ENCODE measurements at places on chromosomes 1 and 21.

DNA sequence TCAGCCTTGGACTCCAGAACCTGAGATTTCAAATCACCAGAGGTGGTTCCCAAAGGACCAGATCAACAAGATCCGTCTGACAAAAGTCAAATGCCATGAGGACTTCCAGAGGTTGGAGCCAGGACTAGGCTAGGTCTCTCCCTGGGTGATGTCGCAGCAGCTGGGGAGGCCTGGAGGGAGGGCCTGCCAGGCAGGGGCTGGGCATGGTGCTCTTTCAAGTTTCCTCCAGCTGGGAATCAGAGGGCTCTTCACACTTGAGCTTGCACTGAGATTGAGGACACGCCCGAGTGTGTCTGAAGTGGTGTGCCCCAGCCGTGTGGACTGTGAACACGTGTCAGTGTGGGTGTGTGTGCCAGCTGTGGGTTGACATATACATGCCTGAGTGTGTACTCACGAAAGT is 21.3 kb upstream of the RSPO1 start:
- DNase-seq: no peak

GRCh38 chr1:9835758-9836631 is 12.2 kb upstream of the CLSTN1 start:
- no peak for DNase-seq

- no peak for DNase-seq
These were observed 86.4 kb downstream of the RUNX1 start for GRCh38 chr21:34962586-34963222.

GRCh38 chr1:45617618-45618017 is 6.2 kb downstream of the CCDC17 start:
- DNase-seq: no peak

DNA sequence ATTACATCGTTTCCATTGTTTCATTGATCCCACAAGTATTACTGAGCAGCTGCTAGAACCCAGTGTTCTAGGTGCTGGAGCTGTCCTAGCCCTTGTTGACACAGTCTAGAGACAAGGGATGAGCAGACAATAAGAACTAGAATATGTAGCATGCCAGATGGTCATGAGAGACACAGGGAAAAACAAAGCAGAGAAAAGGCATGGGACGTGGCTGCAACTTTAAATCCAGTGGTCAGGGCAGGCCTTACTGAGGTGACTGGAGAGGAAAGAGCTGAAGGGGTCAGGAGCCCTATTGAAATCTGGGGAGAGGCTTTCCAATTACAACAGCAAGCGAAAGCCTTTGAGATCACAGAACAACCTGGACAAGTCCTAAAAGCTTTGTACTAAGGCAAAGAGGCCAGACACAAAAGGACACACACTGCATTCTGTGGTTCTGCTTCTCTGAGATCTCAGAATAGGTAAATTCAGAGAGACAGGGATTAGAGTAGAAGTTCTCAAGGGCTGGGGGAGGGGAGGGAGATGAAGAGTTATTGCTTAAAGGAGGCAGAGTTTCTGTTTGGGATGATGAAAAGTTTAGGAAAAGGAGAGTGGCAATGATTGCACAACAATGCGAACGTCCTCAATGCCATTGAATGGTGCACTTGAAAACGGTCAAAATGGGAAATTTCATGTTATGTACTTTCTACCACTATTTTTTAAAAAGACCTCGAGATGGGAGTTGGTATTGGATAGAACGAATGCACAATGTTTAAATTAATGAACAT is 467.4 kb upstream of the VAMP3 start:
- no peak for DNase-seq

DNA sequence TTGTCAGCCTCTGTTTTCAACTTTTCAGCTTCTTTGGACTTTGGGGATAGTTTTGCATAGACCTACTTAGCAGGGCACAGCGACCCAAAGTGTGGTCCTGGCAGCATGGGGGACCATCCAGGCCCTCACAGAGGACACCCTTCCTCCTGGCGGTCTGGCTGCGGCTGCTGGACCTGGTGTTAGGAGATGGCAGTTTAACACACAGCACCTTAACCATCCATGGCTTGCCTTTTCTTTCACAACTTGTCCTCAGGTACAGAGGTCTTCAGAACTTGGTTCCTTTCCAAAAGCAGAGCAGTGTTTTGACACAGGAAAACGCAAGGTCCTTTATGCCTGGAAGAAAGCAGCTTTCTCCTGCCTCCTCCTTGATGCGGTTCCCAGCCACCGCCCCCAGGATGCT is 68.1 kb downstream of the RHOU start:
- no peak for DNase-seq

DNA sequence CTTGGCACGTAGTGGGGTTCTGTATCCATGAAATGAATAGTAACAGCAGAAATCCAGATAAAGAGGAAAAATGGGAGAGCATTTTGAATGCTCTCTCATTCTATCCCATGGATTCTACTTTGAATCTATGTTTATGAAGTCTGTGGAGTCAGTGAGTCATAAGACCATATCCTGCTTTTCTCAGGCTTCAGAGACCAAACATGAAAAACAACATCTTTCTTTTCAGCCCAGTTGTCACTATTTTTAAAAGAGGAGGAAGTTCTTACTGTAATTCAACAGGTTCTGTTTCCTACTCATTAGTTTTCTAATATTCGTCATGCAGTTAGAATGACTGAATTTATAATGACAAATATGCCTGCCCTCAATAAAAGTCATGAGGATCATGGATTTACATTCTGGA is 39.4 kb upstream of the CD55 start:
- no peak for DNase-seq

DNA sequence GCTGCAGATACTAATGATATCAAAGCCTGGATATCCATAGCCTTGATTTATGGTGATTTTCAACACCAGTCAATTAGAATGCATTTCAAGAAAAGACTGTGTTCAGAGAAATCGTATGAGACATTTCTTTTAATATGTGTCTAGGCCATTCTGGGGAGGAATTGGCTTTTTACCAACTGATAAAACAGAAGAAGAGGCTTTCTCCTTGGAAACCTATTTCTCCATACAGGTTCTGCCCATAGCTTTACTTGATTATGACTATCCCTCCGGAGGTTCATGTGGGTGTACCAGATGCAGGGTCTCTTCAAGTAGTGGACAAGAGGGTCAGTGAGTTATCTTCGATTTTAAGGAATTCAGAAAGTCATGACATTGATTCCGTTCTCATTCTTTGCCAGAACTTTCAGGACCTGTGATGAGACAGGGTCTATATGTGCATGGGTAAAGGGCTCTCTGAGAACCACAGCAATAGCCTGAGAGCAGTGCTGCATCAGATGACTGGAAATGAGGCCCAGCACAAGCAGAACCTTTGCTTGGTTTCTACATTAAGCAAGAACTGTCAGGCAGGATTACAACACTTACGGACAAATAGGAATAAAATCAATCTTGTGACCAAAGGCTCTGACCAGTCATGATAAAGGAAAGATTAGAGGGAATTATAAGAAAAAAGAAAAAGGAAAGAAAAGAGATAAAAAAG is 263.7 kb upstream of the SGIP1 start:
- no peak for DNase-seq

DNA sequence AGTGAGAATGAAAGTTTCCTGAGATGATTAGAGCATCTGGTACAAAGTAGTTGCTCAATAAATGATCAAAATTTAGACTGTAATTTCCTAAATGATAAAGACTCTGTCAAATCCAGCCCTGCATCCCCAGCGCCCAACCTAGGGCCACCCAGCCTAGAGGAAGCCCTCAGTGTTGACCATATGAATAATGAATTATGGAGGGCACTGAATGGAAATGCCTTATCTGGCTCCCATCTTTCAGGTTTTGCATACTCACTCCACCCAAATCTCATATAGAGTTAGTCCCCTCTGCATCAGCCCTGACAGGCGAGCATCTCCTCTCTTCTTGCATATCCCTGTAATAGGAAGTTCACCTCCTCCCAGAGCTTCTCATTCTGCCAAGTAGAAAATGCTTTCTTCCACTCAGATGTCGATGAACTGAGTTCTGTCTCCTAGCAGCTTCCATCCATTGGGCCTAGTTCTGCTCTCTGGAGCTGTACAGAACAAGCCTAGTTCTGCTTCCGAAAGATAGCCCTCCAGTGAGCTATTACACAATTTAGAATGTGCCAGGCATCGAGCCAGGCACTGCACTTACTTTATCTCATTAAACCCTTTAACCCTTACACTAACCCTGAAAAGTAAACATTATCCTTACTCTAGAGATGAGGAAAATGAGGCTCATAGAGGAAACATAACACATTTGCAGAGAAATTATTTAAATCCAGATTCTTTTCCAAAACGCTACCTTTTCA is 20.9 kb downstream of the COA7 start:
- no peak for DNase-seq

DNA sequence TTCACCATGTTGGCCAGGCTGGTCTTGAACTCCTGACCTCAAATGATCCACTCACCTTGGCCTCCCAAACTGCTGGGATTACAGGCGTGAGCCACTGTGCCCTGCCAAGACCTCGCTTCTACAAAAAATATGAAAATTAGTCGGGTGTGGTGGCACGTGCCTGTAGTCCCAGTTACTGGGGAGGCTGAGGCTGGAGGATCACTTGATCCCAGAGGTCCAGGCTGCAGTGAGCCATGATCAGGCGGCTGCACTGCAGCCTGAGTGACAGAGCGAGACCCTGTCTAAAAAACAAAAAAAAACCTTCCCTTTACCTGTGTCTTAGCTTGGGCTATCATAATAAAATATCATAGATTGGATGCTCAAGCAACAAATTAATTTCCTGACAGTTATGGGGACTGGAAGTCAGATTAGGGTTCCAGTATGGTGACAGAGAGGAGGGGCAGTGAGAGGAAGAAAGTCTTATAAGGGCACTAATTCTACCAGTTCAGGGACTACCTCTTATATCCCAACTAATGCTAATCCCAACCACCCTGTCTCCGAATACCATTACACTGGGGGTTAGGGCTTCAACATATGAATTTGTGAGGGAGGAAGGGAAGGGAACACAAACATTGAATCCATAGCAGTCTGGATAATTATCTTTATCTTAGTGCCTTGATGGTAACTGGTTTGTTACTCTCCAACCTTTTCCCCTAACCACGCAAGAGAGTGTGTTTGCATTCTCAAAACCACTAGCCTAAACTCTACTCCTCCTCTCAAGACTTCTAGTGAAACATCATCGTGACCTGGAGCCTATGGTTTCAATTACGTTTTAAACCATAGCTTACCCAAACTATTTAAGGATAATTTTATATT is 1.0 kb upstream of the NAXE start:
- no peak for DNase-seq

DNA sequence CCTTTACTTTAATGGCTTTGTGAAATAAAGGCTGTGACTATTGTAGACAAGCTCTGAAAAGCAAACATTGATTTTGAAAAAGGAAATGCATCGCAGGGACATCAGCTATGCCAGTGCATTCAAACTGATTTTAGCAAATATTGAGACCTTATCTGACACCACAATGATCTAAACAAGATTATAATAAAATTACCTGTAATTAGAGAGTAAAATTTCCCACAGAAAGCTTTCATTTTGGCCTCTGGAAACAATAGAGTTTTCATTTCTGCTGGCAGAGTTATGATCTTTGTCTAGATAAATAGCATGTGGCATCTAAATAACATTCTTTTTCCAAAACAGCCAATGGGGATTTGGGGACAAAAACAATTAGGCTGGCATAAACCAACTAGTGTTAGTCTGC is 650.4 kb upstream of the PRMT6 start:
- no peak for DNase-seq

GRCh38 chr1:221824025-221824424 is 82.1 kb upstream of the DUSP10 start:
- DNase-seq: no peak

DNA sequence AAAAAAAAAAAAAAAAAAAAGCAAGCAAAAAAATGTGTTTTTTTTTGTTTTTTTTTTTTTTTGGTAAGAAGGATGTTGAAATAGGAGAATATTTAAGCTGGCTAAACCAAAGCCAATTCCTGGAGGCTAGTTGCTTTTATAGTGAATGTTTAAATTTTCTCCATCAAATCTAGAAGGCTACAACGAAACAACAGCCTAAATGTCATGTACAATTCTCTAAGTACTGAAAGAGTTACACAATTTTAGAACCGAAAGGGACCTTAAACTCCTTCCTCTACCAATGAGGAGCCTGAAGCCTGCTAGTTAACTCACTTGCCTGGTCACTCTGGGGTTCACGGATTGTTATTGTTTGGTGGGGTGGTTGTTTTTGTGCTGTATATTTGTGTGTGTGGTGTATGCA is 3.5 kb downstream of the WLS start:
- DNase-seq: no peak

DNA sequence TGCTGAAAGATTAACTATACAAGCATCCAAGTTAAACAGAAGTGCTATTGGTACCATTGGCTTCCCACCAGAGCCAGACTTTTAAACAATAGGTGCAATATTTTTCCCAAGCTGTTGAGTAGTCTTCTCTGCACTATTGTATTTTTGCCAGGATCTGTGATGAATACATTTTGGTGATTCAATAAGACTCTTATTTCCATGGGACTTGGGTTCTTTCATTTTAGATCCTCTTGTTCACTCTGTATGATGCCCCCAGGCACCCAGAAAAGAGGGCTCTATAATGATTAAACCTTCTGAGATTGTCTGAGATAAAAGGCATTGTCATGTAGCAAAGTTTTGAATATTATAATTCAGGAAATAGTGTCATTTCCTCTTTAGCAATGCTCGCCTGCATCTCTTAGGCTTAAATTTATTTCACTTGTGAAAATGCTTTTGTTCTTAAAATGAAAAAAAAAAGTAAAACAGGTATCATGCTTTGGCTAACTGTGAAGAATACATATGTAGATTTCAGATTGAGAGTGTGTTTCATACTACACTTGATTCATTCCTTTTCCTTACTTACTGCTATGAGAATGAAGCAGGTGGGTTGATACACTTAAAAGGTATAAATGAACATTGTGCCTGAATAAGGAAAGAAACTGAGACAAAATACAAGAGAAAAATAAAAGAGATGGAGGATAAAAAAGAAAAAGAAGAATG is 275.0 kb downstream of the HMCN1 start:
- no peak for DNase-seq

GRCh38 chr1:54965624-54966340 is 14.6 kb upstream of the TMEM61 start:
- DNase-seq: no peak

- DNase-seq: no peak
These were observed 39.0 kb downstream of the LRP8 start for GRCh38 chr1:53288790-53289429.

Data from stimulated activated CD4-positive, alpha-beta T cell treated with anti-CD3 and anti-CD28 coated beads, Interleukin-1b, Interleukin-23, amount 100 ng/mL, for 1 hour (primary cell).